ENCODE measurements at places on chromosomes 13 and 19.

DNA sequence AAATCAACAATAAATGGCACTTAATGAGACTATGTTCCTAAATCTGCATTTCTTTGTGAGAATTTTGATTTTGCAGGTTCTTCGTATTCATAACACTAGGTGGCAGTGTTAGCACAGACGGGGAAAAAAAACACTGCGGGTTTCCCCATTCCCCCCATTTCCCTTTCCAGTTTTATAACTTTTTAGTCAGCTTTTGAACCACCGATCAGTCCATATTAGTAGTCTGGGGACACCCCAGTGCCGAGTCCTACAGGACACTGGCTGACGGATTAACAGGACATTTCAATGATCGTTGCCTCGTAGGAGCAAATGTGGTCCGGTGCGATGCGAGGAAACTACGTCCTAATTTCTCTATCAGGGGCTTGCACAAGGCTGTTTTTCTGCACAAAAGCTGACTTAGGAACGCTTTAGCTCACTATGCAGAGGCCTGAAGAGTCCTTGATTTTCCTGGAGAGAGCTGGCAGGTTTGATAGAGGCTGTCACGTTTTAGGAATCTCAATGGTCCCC lies 234.3 kb downstream of the LMO7 start:
- peak; percentile 62 for DNase-seq

- DNase-seq: peak; percentile 36
Observed at GRCh38 chr13:80547885-80548825, 207.2 kb upstream of the SPRY2 start.

GRCh38 chr13:35882722-35883497 lies 248.3 kb downstream of the DCLK1 start:
- peak; percentile 6 for DNase-seq

DNA sequence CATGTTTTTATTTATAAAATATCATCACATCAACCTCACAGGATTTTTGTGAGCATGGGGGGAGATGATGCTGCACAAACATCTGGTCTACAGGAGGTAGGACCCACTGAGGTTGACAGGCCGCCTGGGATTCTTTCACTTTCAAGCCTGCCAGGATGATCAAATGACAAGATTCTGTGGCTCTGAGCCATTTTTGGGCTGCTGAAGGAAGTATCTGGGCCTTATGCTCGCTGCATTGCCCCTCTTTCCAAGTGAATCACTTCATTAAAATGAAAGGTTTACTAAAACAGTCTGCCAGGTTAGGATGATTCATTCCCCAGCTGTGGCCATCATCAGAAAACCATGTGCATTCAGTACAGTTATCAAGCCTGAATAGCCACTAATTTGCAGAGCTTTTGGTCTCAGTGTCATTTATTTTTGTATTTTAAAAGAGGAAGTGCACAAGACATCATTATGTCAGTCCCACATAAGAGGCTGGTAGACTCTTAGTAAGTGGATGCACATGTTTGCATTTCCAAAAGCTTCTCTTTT lies 34.4 kb downstream of the STARD13 start:
- peak; percentile 95 for DNase-seq

GRCh38 chr19:40776932-40777644 lies 959 bp upstream of the RAB4B start:
- DNase-seq: peak; percentile 92

DNA sequence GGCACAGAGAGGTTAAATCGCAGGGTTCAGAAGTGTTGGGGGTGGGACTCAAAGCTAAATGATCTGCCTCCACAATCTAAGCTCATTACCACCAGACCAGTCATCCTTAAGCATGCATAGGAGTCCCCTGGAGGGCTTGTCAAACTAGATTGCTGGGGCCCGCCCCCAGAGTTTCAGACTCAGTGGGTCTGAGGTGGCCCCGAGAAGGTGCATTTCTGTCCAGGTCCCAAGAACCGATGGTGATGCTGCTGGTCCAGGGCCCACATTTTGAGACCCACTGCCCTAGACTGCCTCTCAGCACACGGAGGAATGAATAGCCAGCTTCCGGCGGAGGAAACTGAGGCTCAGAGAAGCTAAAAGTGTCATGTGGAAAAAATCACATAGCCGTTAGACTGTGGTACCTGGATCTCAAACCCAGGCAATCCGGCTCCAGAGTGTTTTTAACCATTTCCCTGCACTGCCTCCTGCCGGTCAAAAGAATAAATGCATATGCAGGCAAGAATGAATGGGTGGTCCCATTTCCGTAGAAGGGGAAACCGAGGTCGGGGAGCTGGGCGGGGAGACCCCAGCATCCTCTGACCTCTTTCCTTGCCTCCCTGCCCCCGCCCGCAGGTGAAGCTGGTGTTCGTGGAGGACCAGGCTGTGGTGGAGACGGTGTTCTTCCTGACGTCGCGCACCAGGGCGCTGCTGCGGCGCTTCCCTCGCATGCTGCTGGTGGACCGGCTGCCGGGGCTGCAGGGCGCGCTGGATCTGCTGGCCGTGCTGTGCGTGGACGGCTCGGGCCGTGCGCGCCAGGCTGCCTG lies 23.8 kb downstream of the ZSWIM9 start:
- DNase-seq: no peak

DNA sequence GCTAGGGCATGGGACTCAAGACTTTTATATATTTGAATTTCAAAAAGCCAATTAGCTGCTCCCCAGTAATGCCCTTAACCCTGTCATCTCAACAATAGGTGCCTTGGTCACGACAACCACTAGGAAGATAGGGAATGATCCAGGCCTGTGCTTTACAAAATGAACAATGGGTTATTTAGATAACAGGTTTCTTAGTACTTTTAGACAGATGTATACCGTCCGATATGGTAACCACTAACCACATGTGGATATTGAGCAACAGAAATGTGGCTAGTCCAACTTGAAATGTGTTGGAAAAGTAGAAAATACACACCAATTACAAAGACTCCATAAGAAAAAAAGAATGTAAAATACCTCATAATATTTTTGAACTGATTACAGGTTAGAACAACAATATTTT lies 201.2 kb downstream of the LHFPL6 start:
- no peak for DNase-seq

DNA sequence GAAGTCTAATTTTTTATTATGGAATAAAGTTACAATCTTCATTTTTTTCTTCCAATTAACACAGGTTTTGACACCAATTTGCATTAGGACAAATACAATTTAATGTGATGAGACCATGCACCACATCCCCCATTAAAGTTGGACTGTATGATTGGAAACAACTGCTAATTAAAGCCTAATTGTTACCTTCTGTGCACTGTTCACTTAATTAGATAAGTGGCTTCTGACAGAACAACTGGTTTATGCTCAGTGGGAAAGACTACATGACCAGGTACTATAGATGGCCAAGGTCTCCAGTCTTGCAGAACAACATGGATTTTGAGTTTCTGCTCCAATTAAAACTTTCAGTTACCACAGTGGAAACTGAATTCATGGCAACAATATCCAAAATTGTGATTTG lies 198.1 kb downstream of the FGF14 start:
- no peak for DNase-seq

DNA sequence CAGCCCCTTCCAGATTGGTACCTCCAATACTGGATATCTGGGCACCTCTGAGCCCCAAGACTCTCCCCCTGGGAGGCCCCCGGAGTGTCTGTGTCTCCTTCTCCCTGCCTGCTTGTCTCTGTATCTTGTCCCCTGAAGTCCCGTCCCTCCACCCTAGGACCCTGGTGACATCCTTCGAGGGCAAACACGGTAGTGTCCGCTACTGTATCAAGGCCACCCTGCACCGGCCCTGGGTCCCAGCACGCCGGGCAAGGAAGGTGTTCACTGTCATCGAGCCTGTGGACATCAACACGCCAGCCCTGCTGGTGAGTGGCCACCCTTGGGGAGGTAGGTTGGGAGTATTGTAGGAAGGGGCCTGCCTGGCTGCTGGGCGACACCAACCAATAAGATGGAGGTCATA lies 844 bp downstream of the ARRDC2 start:
- DNase-seq: no peak

DNA sequence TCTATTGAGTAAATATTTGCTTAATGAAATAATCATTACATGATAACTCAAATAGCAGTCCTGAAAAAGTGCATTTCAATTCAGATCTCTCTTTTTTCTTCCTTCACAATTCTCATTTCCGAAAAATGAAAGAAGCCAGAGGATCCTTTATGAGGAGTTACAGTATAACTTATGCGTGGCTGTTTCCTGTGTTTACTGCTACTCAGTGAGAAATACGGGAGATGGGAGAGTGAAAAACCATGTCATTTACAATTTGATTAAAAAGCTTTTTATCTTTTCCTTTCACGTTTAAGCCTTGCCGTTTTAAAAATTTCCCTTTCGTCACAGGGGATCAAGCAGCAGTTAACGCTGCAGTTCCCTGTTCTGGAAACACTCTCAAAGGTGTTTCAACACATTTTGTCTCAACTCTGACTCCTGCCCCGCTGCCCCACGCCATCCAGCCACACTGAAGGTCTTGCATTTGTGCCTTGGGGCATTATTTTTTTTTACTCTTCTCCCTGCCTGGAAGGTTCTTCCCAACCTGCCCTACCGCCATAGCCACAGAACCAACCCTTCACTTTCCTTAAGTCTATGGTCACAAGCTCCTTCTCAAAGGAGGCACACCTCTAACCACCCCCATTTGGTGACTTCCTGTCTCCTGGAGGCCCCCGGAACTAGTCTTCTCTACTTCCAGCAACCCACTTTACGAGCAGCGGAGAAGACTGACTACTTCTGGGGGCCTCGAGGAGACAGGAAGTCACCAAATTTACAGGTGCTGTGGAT lies 17.0 kb downstream of the KL start:
- no peak for DNase-seq

DNA sequence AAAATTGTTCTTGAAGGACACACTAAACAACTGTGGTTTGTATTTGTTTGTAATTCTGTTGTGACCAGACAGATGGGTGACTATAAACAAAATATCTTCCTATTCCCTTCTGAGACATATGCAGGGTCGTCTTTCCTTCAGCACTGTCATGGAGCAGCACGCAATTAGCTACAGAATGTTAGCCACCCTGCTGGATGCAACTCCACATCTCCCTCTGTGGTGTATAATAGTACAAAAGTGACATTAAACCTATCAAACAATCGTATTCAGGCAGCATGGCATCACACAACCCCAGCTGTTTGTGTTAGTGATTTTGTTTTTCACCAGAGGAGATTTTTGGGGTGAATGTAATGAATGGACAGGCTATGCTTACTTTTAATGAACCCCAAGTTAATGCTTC lies 146.2 kb downstream of the GPC6 start:
- no peak for DNase-seq

GRCh38 chr19:18150776-18151624 lies 2.0 kb upstream of the PIK3R2 start:
- DNase-seq: no peak

GRCh38 chr13:74101436-74101835 lies 32.8 kb downstream of the KLF12 start:
- no peak for DNase-seq

- no peak for DNase-seq
Observed at GRCh38 chr19:15253513-15253912, 21.3 kb upstream of the EPHX3 start.

- peak; percentile 55 for DNase-seq
Observed at GRCh38 chr19:43470288-43470687, 4.9 kb upstream of the LYPD3 start.

- peak; percentile 49 for DNase-seq
Observed at GRCh38 chr19:56133858-56134653, 7.0 kb upstream of the ZNF444 start.

DNA sequence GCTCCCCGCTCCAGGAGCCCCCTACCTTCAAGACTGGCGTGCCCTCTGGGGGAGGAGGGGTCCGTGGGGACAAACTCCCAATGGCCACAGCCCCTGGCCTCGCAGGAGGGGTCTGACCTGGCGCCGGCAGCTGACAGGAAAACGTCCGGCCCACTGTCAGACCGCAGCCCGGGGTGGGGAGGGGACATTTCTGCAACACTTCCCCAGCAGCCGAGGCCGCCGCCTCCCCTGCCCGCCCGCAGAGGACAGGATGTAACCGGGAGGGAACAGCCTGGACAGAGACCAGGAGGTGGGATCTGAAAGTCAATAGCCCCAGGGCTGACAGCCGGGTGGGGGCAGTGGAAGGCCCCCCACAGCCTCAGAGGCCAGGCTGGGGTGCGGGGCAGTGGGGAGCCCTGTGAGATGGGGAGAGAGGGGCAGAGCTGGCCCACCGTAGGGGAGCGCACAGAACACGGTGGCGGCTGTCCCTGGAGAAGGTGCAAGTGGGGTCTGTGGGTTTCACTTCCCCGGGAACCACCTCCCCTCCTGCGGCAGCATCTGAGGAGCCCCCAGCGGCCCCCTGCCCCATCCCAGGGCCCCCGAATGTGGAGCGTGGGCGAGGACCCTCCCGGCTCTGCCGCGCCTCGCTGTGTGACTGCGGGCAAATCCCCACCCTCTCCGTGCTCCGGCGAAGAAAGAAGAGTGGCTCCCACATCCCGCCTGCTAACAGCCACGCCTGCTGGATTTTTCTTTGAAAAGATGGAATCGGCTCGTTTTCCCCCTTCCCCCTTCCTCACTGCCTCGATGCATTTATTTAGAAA lies at the start of gene PEAK3:
Gene PEAK3, minus strand, starts transcription at position 114 of the 800 bp plus-strand sequence. CDS start 1,244 bp downstream, outside the sequence.
- DNase-seq: no peak

DNA sequence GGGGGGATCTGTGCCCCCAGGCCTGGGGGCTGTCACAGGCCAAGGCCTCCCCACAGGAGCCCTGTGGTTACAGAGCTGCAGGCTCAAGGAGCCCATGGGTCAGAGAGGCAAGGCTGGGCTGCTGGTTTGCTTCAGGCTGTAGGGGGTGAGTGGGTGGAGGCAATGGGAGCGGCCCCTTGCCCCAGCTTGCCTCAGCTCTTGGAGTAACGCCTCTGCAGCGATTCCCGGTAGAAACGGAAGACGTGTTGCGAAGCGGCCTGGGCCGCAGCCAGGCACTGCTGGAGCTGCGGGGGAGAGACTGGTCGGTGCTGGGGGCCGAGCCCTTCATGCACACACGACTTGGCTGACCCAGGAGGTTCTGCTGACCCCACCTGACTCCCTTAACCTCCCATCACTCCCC lies 10.1 kb downstream of the TMEM91 start:
- DNase-seq: no peak

DNA sequence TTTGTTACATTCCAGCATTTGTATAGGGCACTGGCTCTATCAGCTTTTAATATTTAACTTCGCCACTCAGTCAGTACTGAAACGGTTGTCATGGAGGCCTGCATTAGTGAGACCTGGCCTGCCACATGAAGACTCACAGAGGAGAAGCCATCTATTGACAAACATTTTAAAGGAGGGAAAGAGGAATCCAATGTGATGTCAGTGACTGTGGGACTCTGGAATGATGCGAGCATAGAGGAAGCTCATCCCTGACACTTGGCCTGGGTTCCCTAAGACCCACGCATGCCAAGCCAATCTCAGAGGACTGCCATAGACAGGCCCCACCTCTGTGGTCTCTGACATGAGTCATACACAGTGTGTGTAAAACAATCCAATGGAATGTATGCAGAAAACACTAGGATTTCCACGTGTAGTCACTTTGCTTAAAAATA lies 7.9 kb upstream of the DPY19L3 start:
- peak; percentile 89 for DNase-seq

DNA sequence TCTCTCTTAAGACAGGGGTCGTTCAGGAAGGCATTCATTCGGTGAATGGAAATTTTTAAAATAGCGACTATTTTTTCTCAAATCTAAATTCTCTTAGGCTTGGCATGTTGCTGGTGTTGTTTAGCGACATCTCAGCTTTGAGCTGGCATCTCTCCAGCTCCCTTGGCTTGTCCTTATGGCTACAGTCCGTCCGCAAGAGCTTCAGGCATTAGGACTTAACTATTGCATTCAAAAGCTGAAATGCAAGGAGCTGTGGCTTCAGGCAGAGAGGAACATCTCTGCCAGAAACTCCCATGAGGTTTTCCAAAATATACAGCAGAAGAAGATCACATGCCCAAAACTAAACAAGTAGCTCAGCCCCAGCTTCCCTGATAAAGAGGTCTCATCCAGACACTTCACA lies 578.5 kb downstream of the EFNB2 start:
- no peak for DNase-seq

GRCh38 chr19:41883821-41884733 lies 1.1 kb downstream of the ARHGEF1 start:
- peak; percentile 99 for DNase-seq

Measured in foreskin fibroblast (primary cell).